Stimulated activated CD4-positive, alpha-beta T cell treated with anti-CD3 and anti-CD28 coated beads, Interleukin-15, amount 100 ng/mL, for 1 hour (primary cell): ENCODE measurements at places on chromosomes 4 and X.

DNA sequence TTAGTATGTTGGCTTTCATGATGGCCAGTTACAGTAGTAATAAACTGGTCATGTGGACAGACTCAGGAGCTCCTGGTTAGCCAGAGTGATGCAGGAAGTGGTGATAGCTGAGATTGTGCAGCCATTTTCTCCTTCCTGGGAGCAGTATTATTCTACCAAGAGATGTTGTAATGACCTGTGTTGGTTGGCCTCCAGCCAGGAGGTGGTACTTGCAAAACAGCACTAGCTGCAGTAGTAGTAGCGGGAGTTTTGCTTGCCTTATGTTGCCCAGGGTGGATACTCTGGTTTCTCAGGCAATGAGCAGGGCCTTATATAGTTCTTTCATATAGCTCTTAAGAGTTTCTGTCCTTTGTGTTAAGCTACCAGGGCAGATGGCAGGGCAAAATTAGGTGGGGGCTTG lies 998.8 kb downstream of the GLUD2 start:
- DNase-seq = no peak

DNA sequence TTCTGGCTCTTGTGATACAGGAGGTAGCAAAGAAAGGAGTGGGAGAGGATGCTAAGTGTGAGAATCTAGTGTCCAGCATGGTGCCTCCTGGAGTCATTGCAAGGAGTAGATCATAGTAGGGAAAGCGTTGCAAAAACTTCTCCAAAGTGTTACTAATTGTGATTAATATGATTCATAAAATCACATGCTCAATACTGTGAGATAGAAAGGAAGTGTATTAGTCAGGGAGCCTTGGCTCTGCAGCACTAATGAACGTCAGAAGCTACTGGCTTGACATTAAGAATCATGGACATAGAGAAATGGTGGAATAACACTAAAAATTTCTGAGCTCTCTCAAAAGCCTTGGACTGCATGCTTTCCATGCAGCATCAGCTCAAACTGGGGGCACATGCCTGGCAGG lies 299.1 kb downstream of the EVC2 start:
- no peak for DNase-seq

GRCh38 chrX:19162851-19163250 lies 40.6 kb upstream of the ADGRG2 start:
- DNase-seq = no peak

DNA sequence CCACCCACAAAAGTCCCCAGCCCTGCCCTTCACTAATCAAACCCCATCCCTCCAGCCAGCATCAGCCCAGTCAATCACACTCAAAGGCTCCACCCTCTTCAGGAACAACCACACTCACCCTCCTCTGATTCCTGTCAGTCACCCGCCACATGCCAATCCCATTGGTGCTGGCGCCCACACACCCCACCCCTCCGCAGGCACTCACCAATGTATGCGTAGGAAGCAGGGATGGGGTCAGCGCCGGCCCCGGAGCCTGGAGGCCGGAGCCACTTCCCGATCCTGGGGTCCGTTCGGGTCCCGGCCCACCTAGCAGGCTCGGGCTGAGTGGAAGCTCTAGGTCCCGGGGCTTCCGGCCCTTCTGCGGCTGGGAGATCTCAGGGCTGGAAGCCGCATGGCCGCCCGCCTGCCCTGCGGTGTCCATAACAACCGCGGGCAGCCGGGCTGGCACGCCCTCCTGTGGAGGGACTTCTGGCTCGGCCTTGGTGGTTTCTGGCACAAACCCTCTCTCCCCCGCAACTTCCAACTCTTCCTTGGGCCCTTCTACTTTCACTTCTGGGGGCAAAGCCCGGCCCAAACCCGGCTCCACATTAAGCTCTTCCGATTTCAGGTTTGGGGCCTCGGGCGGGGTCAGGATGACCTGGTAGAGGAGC lies 7.9 kb upstream of the CFP start:
- peak; percentile 20 for DNase-seq

- DNase-seq = no peak
Observed at GRCh38 chr4:43089730-43090129, 197.2 kb downstream of the GRXCR1 start.

DNA sequence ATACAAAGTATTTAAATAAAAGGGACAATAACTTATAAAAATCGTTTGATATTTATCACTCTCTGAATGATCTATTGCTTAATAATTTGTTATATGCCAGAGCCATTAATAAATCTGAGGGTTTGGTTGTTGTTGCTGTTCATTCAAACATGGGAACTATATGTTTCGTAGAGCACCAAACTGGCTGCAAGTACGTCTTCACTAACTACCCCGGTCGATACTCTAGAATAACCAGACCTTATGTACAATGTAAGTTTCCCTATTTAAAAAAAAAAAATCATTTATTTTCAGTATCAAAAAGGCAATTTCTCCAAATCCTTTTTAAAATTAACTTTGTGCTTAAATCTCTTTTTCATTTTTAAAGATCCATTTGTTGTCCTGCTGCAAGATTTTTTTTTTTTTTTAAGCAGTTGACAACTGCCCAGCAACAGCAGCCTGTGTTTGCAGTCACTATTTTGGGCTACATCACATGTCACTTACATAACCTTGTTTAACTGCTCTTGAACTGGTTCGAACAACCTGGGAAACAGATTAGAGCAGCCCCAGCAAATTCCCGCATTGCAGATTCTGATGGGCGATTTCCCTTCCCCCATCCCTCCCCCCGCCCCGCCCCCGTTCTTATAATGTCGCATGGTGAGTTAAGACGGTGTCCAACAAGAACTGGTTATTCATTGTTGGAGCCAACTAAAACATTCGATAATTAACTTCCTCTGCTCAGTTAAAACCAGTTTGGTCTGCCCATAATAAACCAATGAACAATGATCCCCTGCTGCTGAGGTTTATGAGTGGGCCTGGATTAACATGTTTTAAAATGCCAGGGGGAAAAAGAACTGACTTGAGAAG lies 238.9 kb downstream of the NR3C2 start:
- no peak for DNase-seq

DNA sequence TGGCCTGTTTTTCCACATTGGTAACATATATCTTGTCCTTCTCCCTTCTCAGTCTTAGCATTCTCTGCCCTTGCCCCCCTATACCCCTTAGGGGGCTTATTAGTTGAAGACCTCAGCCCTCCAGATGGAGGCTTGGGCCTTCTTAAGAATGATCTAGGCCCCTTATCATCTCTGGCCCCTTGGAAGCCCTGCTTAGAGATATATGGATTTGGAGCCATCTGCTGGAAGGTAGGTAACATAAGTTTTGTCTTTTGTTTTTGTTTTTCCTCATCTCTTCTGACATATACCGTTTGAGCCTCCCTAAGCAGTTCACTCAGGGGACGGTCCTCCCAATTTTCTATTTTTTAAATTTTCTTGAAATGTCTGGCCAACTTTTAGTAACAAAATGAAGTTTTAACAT lies 48.3 kb upstream of the NAP1L2 start:
- DNase-seq = no peak
